ENCODE measurements at places on chromosomes 12 and 14. TPM values are rescaled to one million over a fixed set of nuclear protein-coding genes. Genes with fewer than 3 reads are reported as not detected.

The PEX5 gene
- total RNA-seq: 58.1 TPM

The PZP gene
- total RNA-seq: 0.23 TPM

The KRT78 gene
- total RNA-seq: not detected

The HOXC5 gene
- total RNA-seq: not detected

The BCL2L2 gene
- total RNA-seq: 21.9 TPM

The PAPOLA gene
- total RNA-seq: 229 TPM

The SLC6A13 gene
- total RNA-seq: 17.8 TPM

The GDF3 gene
- total RNA-seq: not detected

The GPR33 gene
- not detected for total RNA-seq

The SLC25A21 gene
- 2.1 TPM for total RNA-seq

The ADSS1 gene
- total RNA-seq: 6.7 TPM

The DTX3 gene
- total RNA-seq: 58.1 TPM

The MANSC1 gene
- 3.7 TPM for total RNA-seq

The ADGRD1 gene
- total RNA-seq: 5.1 TPM

The TRIM9 gene
- 61.4 TPM for total RNA-seq

Measured in diencephalon (tissue), 1 donor.